ENCODE measurements at places on chromosomes 4 and X.

DNA sequence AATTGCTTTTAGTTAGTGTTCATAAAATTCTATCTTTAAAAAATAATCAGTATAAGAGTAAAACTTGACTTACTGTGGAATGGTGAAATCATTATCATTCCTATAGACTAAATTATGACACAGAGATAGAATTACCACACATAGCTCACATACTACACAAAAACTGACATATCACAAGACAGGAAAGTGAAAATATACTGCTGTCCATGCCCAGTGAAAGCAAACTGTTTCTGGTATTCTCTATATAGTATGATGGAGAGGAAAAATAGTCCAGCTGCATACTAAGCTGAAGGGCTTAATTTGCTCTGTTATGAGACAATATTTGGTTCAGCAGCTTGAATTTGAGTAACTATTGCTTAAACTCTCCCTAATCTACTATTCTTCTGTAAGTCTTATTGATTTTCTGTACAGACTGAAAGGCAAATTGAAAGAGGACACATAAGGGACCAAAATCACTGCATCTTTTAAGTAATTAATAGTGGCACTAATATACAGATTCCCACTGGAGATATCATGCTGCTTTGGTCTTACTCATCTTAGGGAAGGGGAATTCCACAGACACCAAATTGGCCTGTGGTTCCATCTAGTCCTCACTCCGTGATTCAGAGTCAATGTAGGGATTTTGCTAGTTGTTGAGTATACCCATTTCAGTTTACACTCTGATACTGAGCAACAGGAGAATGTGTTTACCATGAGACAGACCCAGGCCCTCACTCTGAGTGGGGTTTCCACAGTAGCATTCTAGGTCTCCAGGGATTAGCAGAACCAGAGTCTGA lies 47.4 kb upstream of the AGA start:
- DNase-seq, result no peak

GRCh38 chr4:96326846-96327245 lies 487.0 kb downstream of the PDHA2 start:
- DNase-seq, result no peak

- no peak for DNase-seq
Observed at GRCh38 chr4:160745126-160745525, 1418.7 kb downstream of the FSTL5 start.

- DNase-seq, result no peak
Observed at GRCh38 chr4:109574443-109574850, 14.4 kb downstream of the MCUB start.

DNA sequence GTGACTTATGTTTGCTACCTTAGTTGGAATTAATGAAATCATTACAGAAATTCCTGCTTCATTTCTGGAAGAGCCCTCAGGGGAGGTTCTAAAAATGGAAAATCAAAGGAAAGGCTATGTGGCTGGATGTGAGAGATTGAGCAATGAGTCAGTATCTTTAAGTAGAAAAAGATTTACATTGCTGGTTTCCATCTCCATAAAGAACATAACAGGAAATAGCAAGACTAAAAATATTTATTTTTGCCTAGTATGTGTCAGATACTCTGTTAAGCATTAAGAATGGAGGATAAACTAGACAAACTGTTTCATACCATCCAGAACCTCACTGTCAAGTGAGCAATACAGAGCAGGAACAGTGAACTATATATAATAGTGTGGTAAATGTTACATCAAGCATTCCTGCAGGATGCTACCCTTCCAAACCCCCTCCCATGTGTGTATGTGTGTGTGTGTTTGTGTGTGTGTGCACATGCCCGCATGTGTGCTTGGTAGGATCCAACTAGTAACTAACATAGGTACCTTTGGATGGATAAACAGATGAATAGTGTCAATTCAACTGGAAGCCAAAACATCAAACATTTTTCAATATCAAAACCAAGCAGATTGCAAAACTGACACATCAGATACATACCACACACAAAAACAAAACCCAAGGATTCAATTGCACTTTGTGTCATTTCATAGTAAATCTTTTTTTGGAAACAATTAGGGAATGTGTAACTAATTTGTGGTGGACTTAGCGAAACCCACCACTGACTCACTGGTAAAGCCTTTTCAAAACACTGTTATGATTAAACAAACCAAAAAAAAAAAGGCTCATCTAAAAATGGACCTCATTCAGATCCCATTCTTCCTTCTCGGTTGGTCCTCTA lies 223.4 kb downstream of the SHROOM3 start:
- no peak for DNase-seq

GRCh38 chrX:31550158-31550557 lies 478.3 kb upstream of the FTHL17 start:
- DNase-seq, result no peak

GRCh38 chrX:154548028-154548316 lies 552 bp downstream of the IKBKG start:
- no peak for DNase-seq

GRCh38 chrX:38654302-38654701 lies 93.0 kb downstream of the TSPAN7 start:
- no peak for DNase-seq

GRCh38 chr4:151362404-151363164 lies 37.2 kb upstream of the SH3D19 start:
- DNase-seq, result peak; percentile 36

- no peak for DNase-seq
Observed at GRCh38 chrX:148457279-148457678, 43.1 kb upstream of the AFF2 start.

DNA sequence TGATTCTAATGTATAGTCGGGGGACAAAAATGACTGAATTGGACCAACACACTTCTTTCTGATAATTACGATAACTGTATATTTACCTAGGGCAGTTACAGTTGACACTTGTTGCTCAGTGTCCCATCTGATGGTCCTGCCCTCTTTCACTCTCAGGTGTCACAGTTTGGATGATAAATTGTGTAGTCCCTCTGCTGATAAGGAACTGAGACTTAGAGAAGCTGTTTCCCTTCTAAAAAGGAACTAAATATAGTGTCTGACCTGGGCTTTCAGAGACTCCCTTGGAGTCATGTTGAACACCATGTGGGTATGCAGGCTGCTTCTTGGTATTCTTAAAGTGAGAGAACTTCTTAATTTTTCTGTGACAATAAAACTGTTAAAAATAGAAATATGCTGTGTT lies 23.7 kb upstream of the PNPLA4 start:
- DNase-seq, result no peak

DNA sequence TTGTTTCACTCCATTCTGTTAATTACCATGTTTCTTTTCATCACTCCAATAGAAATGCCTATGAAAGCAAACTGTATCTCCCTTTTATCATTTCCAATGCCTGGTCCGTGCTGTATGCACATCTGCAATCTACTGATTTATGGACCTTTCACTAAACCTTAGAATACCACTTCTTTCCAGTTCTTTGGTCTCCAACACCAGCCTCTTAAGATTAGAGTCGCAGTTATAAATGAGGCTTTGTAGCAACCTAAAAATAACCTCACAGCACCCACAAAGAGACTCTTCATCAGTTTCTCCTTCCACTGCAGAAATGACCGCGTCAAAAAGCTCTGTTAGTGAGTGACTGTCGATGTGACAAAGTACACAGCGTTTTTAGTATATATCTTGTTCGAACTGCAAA lies 282.6 kb downstream of the ADGRA3 start:
- DNase-seq, result no peak

- DNase-seq, result no peak
Observed at GRCh38 chr4:146095091-146095690, 80.3 kb upstream of the LSM6 start.

DNA sequence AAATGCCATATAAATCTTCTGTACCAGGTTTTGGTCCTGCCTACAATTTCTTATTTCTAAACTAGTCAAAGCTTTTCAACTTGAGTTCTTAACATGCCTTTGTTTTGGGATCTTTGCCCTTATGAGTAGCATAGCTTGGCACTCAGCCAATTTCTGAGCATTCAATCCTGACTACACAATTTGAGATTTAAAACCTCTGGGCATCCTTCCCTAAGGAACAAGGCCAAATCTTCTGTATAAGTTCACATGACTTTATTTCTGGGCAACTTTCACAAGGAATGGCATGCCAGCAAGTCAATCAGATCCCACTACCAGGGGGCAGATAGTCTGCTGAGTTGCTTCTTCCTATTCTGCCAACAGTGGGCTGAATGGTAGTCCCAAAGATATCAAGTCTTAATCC lies 254.2 kb downstream of the ADAMTS3 start:
- DNase-seq, result no peak

DNA sequence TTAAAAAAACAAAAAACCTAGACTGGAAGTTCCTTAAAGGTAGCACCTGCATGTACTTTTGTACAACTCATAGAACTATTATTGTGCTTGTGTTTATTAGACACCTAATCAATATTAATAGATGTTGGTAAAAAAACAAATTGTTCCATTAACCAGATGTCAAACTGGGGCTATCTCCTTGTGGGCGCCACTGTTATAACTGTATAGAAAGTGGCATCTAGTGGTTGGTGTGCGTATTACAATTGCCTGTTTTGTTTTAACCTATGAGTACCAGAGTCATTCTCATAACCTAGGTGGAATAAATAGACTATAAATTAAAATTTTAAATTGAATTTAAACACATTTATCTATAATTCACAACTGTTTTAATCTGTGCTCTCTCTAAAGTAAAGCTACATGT lies 97.4 kb downstream of the COL4A5 start:
- no peak for DNase-seq

DNA sequence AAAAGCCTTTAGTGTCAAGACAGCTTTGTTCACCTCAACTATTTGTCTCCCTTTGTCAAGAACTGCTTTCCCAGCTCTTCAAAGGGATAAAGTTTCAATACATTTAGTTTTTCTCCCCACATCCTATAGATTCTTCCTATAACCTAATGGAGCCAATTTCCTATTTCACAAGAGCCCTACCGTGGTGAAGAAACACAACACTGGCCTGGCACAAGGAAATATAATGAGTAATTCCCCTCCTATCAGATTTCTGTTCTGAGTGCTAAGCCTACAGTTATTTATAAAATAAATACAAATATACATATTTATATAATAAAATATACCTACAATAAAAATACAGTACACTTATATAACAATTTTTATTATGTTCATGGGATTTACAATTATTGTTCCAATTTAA lies 89.9 kb downstream of the SHISA3 start:
- no peak for DNase-seq

DNA sequence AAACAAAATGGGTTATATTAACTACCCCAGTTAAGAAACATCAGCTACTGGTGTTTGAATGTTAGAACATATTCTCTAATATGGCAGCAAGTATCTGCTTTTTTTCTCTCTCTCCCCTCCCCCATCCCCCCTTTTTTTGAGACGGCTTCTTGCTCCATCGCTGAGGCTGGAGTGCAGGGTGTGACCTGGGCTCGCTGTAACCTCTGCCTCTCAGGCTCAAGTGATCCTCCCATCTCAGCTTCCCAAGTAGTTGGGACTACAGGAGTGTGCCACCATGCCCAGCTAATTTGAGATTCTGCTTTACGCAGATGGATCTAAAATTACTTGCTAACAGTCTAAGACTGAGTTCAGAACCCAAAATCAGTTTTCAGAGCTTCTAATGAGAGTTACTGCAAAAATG lies 101.9 kb downstream of the AFF1 start:
- no peak for DNase-seq

- DNase-seq, result no peak
Observed at GRCh38 chr4:110623718-110624397, 981 bp upstream of the PITX2 start.

DNA sequence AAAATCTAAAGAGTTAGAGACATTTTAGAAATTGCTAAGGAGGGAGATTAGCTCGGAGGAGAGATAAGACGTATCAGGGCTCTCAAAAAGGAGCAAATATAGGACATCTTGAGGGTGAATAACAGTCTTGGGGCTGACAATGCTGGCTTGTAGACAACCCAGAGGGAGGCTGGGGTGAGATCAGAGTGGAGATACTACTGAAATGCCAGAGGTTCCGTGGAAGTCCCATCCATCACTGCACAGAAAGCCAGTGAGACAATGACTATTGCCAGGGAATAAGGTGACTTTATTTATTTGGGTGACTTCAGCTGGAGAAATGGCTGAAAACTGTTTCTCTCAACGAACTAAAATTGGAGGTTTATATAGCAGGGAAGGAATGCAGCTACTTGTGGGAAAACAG lies 838.1 kb upstream of the AGA start:
- no peak for DNase-seq

DNA sequence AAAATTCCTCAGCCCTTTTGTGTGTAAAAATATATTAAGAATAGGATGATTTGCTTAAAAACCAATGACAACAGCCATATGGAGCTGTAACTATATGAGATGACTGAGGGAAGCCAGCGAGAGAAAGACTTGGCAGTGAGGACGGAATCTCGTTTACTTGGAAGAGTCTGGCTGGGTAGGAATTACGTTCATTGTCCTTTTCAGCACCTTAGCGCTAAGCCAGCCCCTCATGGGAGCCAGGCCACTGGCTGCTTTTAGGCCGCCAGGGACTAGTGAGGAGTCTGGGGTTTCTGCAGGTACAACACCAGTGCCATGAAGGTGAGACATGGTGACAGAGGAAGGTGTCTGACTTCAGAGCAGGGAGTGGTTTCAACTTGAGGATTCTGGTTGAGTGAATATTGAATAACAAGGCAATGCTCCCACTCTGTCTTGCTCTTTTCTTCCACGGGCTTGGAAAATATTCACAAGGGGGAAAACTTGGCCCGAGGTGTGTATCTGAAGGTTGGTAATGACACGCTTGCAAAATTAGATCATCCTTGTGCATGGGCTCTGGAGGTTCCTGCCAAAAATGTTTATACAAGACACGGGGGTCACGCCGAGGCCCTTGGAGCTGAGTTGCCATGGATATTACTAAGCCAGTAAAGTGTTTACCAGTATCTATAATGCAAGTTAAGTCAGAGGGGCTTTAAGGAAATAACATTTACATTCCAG lies 17.4 kb downstream of the KLF3 start:
- DNase-seq, result no peak

GRCh38 chr4:17324386-17324830 lies 187.5 kb downstream of the QDPR start:
- DNase-seq, result peak; percentile 30

- no peak for DNase-seq
Observed at GRCh38 chr4:147044241-147044640, 98.6 kb upstream of the TTC29 start.
